ENCODE measurements at places on chromosomes 7 and 10.

GRCh38 chr10:18100669-18101068, 39.6 kb upstream of the CACNB2 start:
- H3K4me1 ChIP-seq: no peaks in the 10 kb centered on the region
- peaks cover 3% of the 10 kb centered on the region for H3K27me3 ChIP-seq
- H3K36me3 ChIP-seq: no peaks in the 10 kb centered on the region
- DNase-seq: no peak
- H3K4me3 ChIP-seq: no peak overlapping the region

- H3K27me3 ChIP-seq: no peaks in the 10 kb centered on the region
- no peak overlapping the region for H3K4me3 ChIP-seq
- H3K36me3 ChIP-seq: no peaks in the 10 kb centered on the region
- H3K27ac ChIP-seq: no peak overlapping the region
Observed at GRCh38 chr7:46003896-46004875, 83.1 kb upstream of the IGFBP3 start.

- no peaks in the 10 kb centered on the region for H3K36me3 ChIP-seq
- H3K27me3 ChIP-seq: no peaks in the 10 kb centered on the region
- no peak for DNase-seq
- no peak overlapping the region for H3K4me3 ChIP-seq
- H3K27ac ChIP-seq: no peak overlapping the region
- no peaks in the 10 kb centered on the region for H3K4me1 ChIP-seq
Observed at GRCh38 chr7:86958380-86958779, 101.1 kb downstream of the ELAPOR2 start.

GRCh38 chr7:135102372-135102771, 45.5 kb upstream of the TMEM140 start:
- no peaks in the 10 kb centered on the region for H3K27me3 ChIP-seq
- H3K27ac ChIP-seq: no peak overlapping the region
- H3K4me3 ChIP-seq: no peak overlapping the region
- DNase-seq: no peak
- no peaks in the 10 kb centered on the region for H3K36me3 ChIP-seq

GRCh38 chr7:139095194-139095659, 14.3 kb downstream of the ZC3HAV1 start:
- H3K27ac ChIP-seq: peak overlapping the region; percentile 95
- peak overlapping the region; percentile 57 for H3K4me3 ChIP-seq
- no peaks in the 10 kb centered on the region for H3K27me3 ChIP-seq
- peak; percentile 91 for DNase-seq
- H3K4me1 ChIP-seq: peaks cover 75% of the 10 kb centered on the region
- peaks cover 68% of the 10 kb centered on the region for H3K36me3 ChIP-seq

GRCh38 chr7:142919656-142920055, 13.9 kb downstream of the TRPV5 start:
- peaks cover 6% of the 10 kb centered on the region for H3K27me3 ChIP-seq
- no peaks in the 10 kb centered on the region for H3K36me3 ChIP-seq
- no peak overlapping the region for H3K27ac ChIP-seq
- H3K4me1 ChIP-seq: no peaks in the 10 kb centered on the region
- DNase-seq: no peak

DNA sequence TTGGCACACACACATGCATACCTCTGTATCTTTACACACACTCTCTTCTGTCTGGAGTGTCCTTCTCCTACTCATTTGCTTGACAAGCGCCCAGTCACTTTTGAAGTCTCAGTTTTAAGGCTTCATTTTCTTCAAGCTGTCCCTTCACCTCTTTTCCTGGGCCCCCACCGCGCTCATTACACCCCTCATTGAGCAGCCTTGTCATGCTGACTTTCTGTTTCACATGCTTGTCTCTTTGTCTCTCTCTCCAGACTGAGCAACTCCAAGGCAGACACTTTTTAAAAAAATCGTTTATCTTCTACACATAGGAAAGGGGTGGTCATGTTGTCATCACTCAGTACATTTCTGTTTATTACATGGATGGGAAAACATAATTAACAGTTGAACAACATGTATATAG, 225.2 kb upstream of the FZD1 start:
- no peaks in the 10 kb centered on the region for H3K4me1 ChIP-seq
- H3K4me3 ChIP-seq: no peak overlapping the region
- DNase-seq: no peak
- no peaks in the 10 kb centered on the region for H3K36me3 ChIP-seq
- H3K27me3 ChIP-seq: no peaks in the 10 kb centered on the region

DNA sequence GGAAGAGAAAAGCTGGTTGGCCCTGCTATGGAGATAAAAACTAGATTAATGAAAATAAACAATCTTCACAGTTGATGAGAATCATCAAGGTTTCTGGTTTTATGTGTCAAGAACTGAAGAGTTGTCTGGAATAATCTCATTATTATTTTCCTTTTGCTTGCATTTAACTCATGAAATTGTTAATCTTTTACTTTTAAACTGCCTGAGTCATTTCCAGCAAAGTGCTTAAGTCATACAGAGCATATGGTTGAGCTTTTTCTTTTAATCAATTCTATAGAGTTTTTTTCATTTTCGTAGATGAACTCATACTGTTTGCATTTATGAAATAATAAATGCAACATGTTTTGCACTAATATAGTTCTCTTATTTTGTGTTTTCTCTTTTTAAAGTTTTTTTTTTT, 747.9 kb downstream of the NXPH1 start:
- no peak overlapping the region for H3K4me3 ChIP-seq
- no peaks in the 10 kb centered on the region for H3K27me3 ChIP-seq
- H3K4me1 ChIP-seq: no peaks in the 10 kb centered on the region
- DNase-seq: no peak
- no peaks in the 10 kb centered on the region for H3K36me3 ChIP-seq
- H3K27ac ChIP-seq: no peak overlapping the region

Data from DND-41 (cell line).